Fibroblast of skin of left biceps (primary cell): ENCODE measurements at places on chromosomes 13 and 19.

GRCh38 chr13:98990701-98991100, 12.8 kb upstream of the DOCK9 start:
- no peak for DNase-seq

DNA sequence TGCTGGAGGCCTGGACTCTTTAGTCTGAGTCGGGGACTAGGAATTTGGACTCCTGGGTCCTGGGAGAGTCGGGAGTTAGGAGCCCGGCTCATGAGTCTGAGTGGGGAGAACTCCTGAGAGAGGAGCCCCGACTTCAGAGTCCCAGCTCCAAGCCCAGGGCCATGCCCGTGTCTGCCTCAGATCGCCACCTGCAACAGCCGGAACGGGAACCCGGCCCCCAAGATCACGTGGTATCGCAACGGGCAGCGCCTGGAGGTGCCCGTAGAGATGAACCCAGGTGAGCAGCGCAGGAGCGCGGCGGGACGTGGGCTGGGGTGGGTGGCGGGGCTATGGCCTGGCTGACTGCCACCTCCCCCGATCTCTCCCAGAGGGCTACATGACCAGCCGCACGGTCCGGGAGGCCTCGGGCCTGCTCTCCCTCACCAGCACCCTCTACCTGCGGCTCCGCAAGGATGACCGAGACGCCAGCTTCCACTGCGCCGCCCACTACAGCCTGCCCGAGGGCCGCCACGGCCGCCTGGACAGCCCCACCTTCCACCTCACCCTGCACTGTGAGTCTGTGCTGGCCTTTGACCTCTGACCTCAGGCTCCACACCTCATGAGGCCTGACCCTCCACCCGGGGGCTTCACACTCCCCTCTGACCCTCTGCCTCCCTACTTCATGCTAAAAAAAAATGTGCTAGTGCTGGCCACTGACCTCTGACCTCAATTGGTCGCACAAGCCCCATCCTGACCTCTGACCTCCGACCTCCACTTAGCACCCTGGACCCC, 4.4 kb downstream of the BCAM start:
- no peak for DNase-seq

- DNase-seq, result no peak
These were observed 6.1 kb downstream of the DHRS12 start for GRCh38 chr13:51797664-51798488.

DNA sequence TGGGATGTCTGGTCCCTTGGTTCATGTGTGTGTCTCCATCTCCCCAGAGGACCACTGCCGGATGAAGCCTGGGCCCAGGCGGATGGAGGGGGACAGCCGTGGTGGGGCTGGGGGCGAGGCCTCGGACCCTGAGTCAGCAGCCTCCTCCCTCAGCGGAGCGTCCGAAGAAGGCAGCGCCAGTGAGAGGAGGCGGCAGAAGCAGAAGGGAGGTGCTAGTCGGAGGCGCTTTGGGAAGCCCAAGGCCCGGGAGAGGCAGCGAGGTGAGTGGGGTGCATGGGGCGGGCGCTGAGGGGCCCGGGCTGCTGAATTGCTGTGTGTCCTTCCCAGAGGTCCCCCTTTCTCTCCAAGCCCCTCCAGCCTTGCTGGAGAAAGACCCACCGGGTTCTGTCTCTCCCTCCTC, 3.2 kb downstream of the CCDC106 start:
- no peak for DNase-seq

GRCh38 chr19:42366673-42367072, 23.4 kb downstream of the CNFN start:
- DNase-seq, result no peak

DNA sequence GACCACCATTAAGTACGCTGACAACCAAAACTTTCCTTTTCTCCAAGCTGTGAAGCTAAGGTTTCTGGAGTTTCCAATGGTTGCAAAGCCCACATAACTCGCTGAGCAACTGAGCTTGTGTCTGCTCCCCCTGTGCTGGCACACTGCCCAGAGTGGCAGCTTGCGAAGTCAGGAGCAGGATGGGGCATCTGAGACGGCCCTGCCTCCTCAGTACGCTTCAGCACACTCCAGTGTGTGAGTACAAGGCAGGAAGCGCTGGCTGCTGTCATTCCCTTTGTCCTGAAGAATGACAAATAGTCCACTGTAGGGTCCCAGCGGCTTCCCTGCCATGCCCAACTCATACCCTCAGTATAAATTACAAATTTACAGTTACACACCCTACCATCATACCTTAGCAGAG, 51.5 kb downstream of the SKA3 start:
- DNase-seq, result peak; percentile 17

DNA sequence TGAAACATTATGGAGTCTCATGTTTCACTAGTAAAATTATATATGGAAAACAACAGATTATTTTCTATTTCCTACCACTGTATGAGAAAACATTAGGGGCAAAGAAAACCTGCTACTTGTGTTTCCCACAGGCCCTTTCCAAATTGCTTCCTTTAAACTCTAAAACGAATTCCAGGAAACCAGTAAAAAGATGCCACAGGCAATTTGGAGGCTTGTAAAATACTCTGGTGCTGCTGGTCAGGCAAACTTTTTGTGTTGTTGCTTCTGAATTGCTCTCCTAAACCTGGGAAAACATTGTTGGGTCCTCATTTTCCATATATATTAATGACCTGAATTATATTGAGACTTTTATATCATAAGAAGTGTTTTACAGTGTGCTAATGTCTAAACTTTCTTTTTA, 141.5 kb downstream of the TDRD3 start:
- no peak for DNase-seq

GRCh38 chr13:90943946-90944345, 403.5 kb upstream of the MIR17HG start:
- no peak for DNase-seq

GRCh38 chr13:73859841-73860240, 274.4 kb downstream of the KLF12 start:
- DNase-seq, result no peak

- no peak for DNase-seq
These were observed 10.4 kb upstream of the SACS start for GRCh38 chr13:23443878-23444277.

DNA sequence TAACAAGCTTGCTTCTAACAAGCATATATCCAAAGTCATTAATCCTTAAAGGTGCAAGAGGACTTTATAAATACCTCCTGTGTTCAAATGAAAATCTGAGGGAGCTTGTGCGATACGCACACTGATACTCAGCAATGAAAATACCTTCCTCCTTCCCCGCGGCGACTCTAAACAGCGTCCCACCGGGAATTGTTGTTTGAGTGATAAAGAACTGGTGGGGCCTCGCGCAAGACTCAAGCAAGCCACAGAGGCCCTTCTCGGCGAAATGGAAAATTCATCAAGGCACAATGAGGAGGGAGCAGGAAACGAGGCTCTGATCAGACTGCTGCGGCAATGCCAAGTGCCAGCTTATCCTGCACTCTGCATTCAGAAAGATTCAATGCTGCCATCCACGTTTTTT, 126.7 kb downstream of the ABCC4 start:
- no peak for DNase-seq
